ENCODE measurements at places on chromosomes 1 and 21.

- DNase-seq, result no peak
These were observed 26.1 kb downstream of the FABP3 start for GRCh38 chr1:31346785-31347184.

DNA sequence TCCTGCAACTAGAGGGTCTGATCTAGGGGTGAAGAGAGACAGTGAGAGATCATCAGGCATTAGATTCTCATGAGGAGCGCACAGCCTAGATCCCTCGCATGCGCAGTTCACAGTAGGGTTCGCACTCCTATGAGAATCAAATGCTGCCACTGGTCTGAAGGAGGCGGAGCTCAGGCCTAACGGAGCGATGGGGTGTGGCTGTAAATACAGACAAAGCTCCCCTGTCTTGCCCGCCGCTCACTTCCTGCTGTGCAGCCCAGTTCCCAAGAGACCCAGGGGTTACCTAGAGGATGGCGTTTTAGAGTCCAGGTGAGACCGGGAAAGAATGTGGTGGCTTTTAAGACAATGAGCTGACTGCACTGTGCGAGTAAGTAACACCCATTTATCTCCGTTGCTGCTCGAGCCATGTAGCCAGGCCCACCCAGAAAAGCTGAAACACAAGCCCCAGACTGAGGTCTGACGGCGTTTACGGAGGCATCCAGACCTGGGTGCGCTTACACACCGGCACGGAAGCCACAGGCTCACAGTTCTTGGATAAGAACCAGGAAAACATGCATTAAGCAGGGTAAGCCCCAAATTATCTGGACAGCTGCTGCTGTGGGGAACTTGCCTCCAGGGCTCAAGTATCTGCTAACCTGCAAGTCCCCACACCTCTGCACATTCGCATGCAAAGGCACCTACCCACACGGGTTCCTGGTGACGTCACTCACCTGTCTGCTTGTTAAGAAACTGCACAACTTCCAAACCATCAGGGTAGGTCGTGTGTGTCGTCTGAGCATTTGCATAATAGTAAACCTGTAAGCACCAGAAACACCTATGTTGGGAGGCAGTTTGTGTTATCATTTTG lies 12.5 kb downstream of the TCP10L start:
- DNase-seq, result no peak

- DNase-seq, result peak; percentile 40
These were observed 7.9 kb downstream of the MYBPHL start for GRCh38 chr1:109298666-109299557.

DNA sequence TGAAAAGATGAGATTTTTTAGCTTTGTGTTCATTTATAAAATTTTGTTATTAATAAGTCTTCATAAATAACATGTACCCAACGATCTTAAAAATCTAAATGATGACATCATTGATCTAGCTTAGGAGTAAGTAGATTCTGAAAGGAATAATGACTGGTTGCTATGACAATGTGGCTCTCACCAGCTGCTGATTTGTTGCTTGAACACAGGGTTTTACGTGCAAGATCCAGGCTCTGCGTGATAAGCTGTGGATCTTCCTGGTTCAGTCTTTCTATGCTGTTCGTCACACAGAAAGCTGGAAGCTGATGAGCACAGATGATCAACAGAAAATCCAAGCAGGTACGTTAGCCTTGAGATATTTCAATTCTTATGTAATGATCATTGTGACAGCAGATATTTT lies 49.1 kb upstream of the C1orf146 start:
- no peak for DNase-seq

- DNase-seq, result no peak
These were observed 127.5 kb upstream of the ADAMTS5 start for GRCh38 chr21:27094184-27094948.

DNA sequence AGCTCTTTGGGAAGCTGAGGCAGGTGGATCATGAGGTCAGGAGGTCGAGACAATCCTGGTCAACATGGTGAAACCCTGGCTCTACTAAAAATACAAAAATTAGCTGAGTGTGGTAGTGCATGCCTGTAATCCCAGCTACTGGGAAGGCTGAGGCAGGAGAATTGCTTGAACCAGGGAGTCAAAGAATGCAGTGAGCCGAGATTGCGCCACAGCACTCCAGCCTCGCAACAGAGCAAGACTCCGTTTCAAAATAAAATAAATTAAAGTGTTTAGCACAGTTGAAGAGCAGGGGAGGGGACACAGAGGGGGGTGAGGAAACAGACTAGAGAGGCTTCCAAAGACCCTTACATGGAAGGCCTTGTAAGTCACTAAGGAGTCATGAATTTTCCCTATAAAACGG lies 131.2 kb upstream of the SPATA6 start:
- no peak for DNase-seq

DNA sequence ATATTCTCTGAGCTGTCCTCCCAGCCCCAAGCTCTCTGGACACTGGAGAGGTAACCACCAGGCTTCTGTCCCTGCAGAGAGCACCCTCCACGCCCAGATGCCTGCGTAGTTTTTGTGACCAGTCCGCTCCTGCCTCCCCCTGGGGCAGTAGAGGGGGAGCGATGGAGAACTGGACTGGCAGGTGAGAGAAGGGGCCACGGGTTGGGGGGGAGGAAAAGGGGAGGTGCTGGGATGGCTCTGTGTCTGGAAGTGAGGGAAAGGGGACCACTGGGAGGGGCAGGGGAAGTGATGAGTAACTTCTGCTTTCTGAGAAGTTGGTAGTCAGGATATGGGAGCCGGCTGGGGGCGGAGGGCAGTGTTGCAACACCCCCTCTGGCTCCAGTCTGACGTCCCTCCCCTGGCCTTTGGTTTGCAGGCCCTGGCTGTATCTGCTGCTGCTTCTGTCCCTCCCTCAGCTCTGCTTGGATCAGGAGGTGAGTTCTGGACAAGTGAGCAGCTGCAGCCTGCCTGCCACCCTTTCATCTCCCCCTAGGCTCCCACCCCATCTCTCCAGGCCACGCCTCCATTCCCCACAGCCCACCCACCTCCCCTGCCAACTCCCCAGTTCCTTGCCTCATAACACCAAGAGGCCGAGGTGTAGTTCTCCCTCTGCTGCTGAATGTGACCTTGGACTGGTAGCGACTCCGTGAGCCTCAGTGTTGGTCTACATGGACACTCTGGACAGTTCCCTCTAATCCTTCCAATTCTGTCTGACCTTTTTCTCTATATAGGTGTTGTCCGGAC lies 3.1 kb downstream of the ADAMTSL4 start:
- DNase-seq, result peak; percentile 29

DNA sequence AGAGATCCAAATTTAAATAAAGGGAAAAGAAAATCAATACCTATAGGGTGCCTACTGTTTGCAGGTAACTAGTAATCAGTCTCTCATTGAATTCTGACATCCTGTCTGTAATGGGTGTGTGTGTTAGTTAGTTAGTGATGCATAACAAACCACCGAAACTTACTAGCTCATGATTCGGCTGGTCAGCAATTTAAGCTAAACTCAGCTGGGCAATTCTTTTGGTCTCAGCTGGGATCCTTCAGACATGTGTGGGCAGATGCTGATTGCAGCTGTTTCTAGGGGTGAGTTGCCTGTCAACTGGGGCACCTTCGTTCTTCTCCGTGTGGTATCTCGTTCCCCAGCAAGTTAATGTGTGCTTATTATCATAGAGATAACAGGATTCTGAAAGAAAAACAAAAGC lies 40.2 kb upstream of the ZNF124 start:
- no peak for DNase-seq

DNA sequence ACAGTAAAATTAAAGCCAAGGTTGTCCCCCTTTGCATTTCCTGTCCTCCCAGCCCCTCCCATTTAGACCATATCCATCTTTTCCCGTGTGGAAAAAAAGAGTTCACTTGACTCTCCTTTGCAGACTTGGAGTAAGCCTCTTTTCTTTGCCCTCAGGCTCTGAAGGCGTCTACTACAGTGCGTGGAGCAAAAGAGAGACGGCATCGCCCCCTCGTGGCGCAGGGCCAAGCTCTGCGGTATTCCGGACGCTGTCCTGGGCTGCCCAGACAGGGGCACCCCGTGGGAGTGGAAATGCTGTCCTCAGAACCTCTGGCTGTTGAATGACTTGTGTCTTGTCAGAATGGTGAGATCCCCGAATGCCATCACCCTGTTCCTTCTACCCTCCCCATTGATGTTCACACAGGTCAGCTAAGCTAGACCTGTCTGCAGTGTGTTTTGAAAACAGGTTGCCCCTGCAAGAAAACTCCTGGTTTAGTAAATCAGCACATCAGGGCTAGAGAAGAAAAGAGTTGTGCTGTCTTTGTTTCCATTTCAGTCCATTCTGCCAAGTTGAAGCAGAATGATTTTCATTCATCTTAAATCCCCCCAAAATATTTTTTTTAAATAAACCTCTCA lies 12.3 kb upstream of the GJA8 start:
- peak; percentile 8 for DNase-seq

DNA sequence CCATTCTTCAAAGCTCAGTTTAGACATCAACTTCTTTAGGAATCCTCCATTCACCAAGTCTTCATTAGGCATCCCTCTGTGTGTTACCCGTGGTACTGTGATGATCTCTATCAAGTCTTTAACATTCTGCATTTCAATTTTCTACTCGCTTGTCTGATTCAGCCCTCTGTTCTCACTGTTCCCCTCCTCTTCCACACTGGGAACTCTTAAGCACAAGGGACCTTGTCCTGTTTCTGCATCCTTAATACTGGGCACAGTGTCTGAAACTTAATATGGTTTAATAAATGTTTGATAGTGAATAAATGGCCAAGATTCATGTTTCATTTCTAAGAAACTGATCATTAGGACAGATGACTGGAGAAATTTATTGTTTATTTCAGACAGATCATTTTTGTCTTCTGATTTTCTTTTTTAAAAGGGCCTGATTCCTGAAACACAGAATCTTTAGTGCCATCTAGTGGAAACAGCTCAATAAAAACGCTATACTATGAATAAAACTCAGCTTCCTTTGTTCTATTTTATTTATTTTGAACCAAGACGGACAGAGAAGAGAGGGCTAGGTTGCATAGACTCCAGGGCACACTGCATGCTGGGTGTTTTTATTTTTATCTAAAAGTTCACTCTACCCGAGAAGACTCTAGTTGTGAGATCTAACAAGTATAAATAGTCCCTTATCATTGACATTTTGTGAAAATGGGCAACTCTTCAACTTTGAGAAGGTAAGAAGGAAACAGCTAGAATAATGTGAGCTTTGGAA lies 7.0 kb upstream of the TRIM45 start:
- DNase-seq, result no peak

- DNase-seq, result no peak
These were observed 50.2 kb upstream of the CSF3R start for GRCh38 chr1:36532810-36533401.

GRCh38 chr1:226405411-226405988 lies 2.4 kb downstream of the PARP1 start:
- DNase-seq, result no peak

GRCh38 chr1:43402089-43402865 lies 12.6 kb downstream of the SZT2 start:
- DNase-seq, result no peak

All from substantia nigra (tissue), 51 donors.